Activated CD4-positive, alpha-beta T cell treated with anti-CD3 and anti-CD28 coated beads, Interleukin-2, amount 50 U/mL, for 1 hour (primary cell): ENCODE measurements at places on chromosomes 4 and X.

DNA sequence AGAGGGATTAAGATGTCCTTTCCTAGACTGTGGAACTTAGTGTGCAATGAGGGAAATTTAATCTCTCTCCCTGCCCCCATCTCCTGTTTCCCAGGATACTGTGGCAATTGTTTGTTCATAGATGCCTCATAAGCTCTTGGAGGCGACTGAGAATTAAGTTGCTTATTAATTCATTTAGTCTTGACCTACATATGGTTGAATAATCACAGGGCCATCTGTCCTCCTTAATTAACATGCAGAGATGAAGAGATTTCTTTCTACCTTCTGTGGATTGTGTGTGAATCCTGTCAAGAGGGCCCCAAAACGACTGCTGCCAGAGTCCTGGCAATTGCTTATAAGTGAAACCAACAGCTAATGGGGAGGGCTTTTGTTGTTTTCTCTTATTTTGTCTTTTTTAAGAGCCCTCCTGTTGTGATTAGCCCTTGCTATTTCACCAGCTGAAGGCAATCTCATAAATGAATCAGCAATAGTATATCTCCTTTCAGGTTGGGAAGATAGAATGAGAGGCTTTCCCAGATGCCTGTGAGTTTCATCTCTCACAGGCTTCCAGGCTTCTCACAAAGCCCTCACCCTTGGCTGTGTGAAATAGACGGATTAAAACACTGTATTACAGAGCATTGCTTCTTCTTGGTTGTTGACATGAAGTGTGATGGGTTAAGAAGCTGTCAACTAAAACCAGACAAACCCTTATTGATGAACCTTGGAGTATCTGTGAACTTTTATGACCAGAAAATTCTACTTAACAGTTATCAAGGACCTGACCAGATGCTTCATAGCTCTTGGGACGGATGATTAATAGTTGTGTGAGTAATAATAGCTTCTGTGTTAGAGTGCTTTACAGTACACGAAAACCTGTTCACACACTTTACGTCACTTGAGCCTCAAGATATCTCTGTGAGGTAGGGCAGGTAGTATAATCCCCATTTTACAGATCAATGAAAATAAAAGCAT, 58.5 kb downstream of the PGRMC2 start:
- DNase-seq, result no peak

GRCh38 chr4:181982856-181983255, 260.3 kb upstream of the TENM3 start:
- no peak for DNase-seq

- no peak for DNase-seq
Observed at GRCh38 chr4:42482516-42483327, 85.4 kb downstream of the SHISA3 start.

DNA sequence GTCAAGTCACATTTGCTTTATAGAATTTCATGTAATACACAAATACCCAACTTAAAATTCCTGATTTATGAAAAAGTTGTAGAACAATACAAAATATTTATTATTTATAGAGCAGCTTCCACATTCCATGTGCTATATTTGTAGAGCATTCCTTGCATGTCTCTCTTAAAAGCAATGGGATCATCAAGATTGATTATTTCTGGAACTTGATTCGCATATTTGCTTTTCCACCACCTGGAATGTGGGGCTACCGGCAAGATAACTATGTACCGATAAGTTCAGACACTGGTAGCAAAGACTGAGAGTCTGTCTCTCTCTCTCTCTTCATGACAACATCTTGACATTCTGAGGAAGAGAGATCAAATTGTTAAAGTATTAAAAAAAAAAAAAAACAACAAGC, 59.3 kb downstream of the MAPK10 start:
- no peak for DNase-seq

- no peak for DNase-seq
Observed at GRCh38 chr4:20166544-20166943, 85.2 kb upstream of the SLIT2 start.

- DNase-seq, result no peak
Observed at GRCh38 chrX:130625386-130625785, 223.6 kb downstream of the RBMX2 start.

DNA sequence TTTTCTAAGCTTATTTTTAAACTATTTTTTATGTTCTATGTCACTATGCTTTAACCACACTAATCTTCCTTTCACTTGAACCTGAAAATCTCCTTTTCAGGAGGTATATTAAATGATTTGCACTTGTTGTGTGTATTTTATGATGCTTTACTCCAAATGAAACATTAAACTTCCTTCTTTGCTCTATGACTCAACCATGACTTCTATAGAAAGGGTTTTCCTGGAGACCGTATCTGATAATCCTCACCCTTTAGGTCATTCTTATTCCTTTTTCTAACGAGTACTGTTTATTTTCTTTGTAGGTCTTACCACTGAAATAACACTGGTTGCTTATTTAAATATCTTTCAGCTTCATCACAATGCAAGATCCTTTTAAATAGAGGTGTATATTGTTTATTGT, 1163.2 kb downstream of the PCDH18 start:
- no peak for DNase-seq

DNA sequence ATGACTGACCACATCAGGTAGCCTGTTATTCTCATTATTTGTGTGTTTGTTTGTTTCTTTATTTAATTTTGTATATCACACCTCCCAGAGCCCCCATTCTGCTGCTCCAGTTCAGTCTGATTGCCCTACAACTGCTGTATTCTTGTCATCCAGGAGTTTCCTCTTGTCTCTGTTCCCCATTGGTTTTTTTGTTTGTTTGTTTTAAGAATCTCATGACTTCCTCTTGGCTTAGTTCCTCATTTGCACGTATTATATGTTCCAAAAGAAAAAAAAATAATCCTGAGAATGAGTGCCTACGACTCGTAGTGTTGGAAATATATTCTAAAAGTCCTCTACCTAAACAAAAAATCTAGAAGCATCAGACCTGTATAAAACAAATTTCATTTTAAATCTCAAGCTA, 142.3 kb upstream of the SLIT2 start:
- DNase-seq, result no peak

DNA sequence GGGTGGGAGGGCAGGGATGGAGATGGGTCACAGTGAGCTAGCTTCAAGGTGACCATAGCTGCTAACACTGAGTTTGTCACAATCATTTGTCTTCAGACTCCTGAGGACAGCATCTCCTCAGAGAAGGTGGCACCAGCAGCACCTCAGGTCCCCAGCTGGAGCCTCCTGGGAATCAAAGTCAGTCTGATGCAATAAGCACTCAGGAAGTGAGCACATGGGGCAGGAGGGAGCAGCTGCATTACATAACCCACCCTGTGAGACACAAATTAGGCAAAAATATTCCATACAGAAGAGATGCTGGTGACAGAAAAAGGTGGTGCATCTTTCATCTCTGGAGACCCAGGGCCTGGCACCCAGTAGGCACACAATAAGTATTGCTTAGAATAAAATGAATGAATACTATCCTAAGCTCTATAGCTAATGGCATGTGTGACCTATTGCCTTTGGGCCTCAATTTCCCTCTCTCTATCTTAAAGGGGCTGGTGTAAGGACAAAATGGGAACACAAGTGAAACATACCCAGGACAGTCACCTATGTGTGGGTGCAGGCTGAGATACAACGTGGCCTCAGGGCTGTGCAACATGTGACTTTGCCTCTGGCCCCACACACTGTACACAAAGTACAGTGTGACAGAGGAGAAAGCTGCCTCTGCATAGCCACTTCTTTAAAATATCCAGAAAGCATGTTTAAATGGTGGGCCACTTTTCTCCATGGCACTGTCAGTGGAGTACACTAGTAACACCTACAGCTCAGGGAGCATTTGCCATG, 37.1 kb downstream of the SLC39A8 start:
- no peak for DNase-seq

- no peak for DNase-seq
Observed at GRCh38 chr4:7034262-7035081, 8.7 kb upstream of the TADA2B start.

GRCh38 chr4:33411182-33411581, 2691.0 kb downstream of the PCDH7 start:
- DNase-seq, result no peak

DNA sequence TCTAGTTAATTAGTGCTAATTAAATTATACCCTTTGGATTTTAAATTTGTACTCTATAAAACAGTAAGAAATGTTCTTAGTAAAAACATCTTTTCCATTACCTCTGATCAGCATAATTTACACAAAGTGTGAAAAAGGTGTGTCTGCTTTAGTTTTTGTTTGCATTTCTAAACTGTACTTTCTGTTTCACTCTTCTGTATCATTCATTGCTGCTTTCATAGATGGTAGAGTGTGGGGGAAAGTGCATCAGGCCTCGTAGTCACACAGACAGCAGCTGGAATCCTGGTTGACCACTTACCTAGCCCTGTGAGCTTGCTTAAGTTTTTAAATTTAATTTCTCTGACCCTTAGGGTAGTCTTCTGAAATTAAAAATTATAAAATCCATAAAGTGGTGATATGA, 275.4 kb upstream of the PITX2 start:
- DNase-seq, result no peak

DNA sequence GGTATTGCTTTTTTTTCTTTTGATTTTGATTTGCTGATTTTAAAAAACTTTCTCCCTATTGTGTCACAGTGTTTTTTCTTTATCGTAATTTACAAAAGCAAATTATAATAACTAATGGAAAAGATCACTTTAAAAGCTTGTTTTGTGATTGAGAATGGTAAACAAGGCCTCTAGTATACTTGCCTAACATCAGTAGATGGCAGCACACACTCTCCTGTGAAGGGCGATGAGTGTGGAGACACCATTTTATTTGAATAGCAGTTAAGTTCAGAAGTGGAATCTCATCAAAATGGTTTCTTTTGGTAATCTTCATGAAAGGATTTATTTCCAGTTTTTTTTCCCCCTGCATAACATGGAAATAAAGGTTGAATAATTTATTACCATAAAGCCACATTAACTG, 72.3 kb downstream of the PAK3 start:
- DNase-seq, result no peak

DNA sequence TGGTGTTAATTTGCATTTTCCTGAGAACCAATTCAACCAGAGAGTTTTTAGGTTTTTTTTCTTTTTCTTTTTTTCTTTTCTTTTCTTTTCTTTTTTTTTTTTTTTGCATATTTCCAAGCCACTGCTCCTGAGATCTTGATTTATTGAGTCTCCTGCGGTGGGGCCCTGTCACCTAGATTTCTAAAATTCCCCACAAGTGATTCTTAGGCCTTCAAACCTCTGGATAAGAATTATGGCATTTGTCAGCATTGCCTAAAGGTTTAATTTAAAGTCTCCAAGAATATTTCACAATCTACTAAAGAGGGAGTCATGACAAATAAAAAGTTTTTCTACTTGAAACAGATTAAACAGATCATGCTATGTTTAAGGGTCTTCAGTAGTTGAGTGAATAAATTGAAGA, 84.9 kb downstream of the GAB1 start:
- DNase-seq, result no peak

GRCh38 chr4:153809916-153810810, 21.3 kb upstream of the SFRP2 start:
- DNase-seq, result no peak

DNA sequence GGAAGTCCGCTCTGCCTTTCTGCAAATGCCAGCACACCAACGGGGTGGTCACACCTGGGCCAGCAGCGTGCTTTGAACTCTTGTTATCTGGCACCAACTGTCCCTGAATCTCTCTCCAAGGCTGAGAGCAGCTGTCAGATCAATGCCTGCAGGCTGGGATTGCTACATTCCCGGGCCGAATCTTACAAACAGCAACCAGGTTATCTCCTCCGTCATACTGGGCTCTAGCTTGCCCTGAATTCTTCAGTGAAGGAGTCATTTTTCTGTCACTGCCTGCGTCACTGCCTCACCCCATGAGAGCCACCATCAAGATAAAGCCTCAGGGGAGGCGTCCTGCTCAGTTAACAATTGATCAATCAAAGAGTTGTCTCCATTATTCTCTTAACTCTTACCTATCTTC, 329.4 kb upstream of the PPARGC1A start:
- no peak for DNase-seq

- no peak for DNase-seq
Observed at GRCh38 chrX:22712942-22713341, 286.8 kb upstream of the DDX53 start.

DNA sequence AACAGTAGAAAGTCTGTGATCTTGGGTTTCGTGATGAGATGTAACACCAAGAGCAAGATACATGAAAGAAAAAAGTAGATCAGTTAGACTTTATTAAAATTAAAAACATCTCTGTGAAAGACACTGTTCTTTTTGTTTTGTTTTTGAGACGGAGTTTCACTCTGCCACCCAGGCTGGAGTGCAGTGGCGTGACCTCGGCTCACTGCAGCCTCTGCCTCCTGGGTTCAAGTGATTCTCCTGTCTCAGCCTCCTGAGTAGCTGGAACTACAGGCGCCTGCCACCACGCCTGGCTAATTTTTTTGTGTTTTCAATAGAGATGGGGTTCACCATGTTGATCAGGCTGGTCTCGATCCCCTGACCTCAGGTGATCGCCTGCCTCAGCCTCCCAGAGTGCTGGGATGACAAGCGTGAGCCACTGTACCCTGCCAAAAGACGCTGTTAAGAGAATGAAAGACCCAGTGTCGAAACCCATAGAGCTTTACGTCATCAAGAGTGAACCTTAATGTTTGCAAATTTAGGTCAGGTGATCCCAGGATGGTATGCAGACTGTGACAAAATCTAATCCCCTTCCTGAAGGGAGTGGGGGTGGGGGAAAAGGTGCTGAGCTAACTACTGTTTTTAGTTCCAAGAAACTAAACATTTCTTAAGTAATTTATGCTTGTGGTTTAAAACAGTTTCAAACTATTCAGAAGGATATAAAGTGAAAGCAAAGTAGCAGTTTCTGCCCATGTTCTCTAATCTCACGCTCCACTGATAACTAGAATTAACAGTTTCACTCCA, 8.0 kb downstream of the OFD1 start:
- peak; percentile 20 for DNase-seq

- no peak for DNase-seq
Observed at GRCh38 chrX:16087076-16087475, 36.3 kb upstream of the GRPR start.

- DNase-seq, result no peak
Observed at GRCh38 chrX:136679531-136679930, 31.6 kb downstream of the CD40LG start.

- no peak for DNase-seq
Observed at GRCh38 chr4:94757192-94758140, at the start of gene BMPR1B. Gene BMPR1B, plus strand, starts transcription at chr4:94757955. Its CDS starts 346,470 bp downstream, at chr4:95104425.

DNA sequence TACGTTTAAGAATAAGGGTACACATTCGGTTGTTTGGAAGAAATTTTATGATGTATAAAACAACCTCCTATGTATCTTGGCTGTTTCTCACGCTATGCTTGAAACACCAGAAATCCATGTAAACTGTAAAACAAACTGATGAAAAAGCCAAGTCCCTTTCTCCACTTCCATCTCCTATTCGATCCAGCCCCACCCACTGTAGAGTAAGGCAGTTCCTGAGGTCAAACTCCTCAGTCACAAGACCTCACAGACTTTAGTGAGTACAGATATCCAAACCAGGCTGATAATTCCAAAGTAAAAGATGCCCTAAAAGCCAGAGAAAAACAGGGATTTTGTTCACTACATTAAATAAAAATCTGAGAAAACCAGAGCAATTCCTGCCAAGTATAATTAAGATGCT, 45.6 kb downstream of the ARHGEF38 start:
- no peak for DNase-seq

GRCh38 chrX:50838820-50839600, 25.0 kb upstream of the SHROOM4 start:
- no peak for DNase-seq

- no peak for DNase-seq
Observed at GRCh38 chrX:19342331-19342906, 1.3 kb upstream of the PDHA1 start.

GRCh38 chrX:132086672-132087071, 41.1 kb downstream of the FRMD7 start:
- DNase-seq, result no peak
